ENCODE measurements at places on chromosomes 4 and X.

DNA sequence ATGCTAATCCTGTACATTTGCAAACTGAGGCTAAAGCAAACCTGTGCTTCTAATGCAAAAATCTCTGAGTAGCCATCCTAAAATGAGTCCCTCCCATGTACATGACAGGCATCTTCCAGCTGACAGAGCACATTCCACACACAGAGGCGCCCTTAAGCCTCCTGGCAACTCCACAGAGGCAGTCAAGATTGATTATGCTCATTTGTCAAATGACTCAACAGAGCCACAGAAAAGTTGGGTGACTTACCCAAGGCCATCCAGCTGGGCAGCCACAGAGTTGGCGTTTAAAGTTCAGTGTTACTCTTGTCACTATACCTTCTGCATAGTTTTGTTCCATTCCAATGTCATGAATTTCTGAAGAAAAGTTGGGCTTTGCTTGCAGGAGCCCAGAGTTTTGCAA lies 394.6 kb upstream of the FGF13 start:
- no peak for DNase-seq

DNA sequence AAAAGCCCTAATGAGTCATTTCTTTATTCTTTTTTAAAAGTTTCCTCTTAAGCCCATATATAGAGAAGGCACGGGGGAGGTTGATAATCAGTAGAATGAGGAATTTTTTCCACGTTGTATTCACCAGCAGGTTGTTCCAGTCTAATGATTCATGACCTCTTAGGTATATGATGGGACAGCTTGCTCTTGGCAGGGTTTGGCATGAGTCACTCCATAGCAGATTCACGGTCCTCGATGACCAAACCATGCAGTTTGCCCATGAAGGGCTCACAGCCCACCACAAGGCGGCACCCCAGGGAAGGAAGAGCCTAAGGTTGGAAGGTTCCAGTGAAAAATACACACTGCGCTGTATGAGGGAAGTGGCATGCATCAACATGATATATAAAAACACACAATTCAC lies 623.8 kb upstream of the DIPK2B start:
- DNase-seq, result peak; percentile 59

DNA sequence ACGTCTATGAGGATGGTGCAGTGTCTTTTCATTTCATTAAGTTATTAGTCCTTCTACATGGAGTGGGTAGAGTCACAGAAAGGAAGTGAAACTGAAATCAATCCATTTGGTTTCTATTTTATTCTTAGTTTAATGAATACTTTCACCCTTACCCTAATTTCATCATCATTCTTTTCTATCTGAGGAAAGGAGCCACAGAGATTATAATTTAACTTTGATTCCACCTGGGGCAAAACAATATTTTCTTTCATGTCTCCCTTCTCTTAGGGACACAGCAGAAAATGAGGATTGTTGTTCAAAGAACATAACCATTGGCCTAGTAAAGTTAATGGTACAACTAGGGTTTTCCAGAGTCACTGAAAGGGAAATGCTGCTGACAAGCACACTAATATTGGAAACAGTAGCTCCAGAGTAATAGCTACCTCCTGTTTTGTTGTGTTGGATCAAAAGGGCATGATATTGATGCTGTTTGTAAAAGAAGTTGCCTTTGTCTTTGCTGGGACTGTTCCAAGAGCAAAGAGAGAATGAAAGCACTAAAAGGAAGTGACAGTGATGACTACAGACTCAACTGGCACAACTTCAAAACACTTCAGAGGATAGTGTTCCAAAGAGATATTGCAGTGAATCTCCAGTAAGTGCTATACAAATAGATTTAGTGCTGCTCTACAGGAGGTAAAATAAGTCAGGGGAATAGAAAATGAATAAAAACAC lies 247.1 kb upstream of the PITX2 start:
- DNase-seq, result no peak

DNA sequence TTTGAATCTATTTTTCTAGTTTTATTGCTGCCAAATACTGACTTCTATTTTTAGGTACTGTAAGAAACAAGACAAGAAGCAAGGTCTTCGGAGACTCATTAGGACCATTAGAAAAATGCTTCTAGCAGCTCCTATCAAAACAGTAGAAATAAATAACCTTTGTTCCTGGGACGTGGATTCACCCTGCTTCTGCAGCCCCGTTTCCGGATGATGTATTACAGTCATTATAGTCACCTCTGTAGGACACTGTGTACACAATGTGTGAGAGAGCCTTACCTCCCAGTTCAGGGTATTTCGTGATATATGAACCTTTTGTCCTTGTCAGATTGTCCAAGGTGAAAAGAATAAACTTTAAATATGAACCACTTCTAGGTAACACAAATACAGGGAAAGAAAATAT lies 484.0 kb upstream of the TECRL start:
- DNase-seq, result no peak

- no peak for DNase-seq
Observed at GRCh38 chr4:11589676-11590075, 161.0 kb upstream of the HS3ST1 start.
